ENCODE measurements at places on chromosomes 4 and X.

DNA sequence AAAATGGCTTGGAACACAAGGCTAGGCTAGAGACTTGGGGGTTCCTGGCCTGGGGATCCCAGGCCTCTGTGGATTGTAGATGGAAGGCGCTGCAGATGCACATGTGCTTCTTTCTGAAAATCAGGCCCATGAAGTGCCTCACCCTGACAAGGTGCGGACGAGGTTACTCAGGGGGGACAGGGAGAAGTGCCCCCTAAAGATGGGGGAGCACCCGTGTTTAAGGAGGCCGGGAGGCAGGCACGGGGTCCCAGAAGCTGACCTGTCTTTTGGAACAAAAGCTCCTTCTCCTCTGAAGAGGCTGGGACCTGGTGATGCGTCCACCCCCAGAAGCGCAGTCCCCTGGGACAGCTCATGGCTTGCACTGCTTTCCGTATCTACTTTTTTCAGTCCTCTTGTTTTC, 2.4 kb downstream of the PDZD4 start:
- DNase-seq = no peak

GRCh38 chr4:68368691-68369131, 18.8 kb upstream of the YTHDC1 start:
- DNase-seq = no peak

DNA sequence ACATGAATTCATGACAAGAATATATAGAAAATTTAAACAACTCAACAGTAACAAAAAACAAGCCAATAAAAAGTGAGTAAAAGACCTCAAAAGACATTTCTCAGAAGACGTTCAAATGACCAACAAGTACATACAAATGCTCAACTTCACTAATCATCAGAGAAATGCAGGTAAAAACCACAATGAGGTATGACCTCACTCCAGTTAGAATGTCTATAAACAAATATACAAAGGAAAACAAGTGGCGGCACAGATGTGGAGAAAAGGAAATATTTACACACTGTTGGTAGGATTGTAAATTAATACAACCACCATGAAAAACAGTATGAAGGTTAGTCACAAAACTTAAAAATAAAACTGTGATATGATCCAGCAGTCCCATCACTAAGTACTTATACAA, 1033.1 kb downstream of the RAPGEF2 start:
- DNase-seq = no peak

GRCh38 chr4:93657527-93657926, 171.0 kb upstream of the ATOH1 start:
- no peak for DNase-seq

DNA sequence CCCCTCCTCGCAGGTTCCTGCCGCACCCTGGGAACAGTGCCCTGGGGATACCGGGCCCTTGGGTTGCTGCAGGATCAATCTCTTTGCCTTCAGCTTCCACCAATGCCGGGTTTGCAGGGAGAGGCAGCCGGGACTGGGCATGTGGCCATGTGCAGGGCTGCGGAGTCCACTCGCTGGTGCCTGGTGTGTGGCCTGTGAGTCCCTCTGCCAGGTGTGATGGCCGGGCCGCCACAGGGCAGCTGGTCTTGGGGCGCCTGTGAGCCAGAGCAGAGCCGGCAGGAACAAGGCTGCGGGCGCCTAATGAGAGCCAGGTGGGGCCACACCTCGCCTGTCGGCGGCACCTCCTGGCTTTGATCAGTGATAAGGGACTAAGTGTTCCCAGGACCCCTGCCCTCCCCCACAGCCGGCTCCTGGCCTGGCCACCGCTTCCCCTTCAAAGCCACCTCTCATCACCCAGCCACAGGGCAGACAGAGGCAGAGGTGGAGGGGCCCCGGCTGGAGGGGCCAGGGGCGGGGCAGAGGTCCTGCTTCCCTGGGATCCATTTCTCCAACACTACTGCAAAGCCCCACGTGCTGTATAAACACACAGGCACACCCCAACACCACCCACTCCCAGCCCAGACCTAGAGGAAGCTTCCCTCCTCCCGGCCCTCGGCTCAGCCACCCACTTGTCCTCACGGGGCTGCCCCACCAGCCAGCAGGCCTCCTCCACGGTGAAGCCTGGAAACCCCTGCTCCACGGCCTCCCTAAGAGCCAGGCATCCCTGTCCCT, 132.7 kb downstream of the CPZ start:
- DNase-seq = no peak

Data from NCI-H774 (cell line).